ENCODE measurements at places on chromosomes 7 and 10.

DNA sequence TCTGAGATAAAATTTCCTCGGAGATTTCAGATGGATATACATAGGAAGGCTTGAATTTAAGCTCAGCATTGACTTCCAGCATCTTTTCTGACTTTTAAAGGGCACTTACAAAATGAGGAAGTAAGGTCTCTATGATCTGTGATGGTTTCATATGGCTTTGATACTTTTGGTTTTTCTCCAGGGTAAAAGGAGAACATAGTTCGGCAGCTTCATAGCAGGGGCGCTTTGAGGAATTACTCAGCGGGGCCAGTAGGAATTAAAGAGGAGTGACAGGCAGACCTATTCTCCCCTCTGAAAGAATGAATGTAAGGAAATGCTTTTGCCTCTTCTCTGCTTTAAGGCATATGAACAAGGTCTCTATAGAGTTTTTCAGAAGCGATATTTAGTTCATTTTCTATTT, 80.0 kb upstream of the PCDH15 start:
- DNase-seq = no peak

DNA sequence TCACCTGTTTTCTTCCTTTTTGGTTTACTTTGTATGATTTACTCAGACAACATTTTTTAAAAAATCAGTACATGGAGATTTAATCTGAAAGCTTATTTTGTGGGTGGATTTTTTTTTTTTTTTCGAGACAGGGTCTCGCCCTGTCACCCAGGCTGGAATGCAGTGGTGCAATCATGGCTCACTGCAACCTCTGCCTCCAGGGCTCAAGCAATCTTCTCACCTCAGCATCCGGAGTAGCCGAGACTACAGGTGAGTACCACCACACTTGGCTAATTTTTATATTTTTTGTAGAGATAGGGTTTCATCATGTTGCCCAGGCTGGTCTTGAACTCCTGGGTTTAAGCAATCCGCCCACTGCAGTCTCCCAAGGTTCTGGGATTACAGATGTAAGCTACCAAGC, 2.5 kb downstream of the GSTO1 start:
- no peak for DNase-seq

DNA sequence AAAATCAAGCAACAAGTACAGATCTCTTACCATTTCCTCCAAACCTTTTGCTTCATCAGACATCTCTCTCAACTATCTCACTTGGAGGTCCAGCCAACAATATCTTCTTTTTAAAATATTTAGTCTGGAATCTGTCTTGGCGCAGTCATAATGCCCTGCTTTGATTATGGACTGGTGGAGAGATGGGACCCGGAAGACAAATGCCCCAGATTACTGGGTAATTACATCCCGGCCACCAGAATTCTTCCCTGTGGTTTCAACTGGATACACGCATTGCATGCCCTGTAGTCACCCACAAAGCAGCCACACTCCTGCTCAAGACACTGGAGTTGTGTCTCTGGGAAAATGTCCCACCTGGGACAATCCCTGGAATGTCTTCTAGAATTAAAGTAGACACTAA, 65.5 kb downstream of the BPGM start:
- DNase-seq = no peak

GRCh38 chr10:983971-984655, 4.1 kb upstream of the GTPBP4 start:
- no peak for DNase-seq

DNA sequence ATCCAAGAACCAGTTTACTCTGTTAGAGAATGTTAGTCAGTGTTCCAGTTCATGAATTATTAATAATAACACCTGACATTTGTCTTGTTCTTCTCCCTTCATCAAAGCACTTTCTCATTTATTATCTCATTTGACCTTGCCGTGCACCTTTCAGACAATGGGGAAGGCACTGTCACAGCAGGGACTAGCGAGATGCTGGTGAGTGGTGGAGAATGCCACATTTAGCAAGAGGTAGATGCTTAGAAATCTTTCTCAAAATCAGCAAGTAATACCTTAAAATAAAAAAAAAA, 34.2 kb upstream of the XRCC2 start:
- no peak for DNase-seq

DNA sequence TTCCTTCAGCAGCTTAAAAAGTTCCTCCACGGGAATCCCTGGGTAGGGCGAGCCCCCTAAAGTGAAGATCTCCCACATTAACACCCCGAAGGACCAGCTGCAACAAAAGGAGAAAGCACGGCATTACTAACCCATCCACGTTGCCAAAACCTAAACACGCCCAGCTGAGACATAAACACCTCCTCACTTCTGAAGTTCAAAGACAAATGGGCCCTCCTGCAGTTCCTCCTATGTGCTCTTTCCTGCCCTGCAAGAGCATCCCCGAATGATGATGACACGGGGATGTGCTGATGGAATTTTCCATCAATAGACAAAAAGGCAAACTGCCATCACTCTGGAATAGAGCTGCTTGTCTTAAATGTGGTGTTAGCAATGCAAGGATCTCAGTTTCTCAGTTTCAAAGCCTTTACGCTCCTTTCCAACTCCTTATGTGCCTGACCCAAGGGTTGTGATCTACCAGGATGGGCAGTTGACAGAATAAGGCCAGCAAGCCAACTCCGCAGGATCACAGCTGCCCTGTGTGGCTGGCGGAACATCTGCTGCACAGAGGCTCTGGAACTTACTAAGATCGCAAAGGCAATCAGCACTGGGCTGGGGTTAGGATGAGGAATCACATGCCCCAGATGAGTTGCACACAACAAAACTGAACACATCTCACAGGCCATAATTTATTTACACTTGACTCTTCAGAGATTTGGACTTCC, 112.7 kb downstream of the FGFR2 start:
- DNase-seq = no peak
